Lung (tissue), 17 donors: ENCODE measurements at places on chromosomes 2 and 18.

- DNase-seq, result no peak
These were observed 382.7 kb upstream of the KLHL29 start for GRCh38 chr2:23002234-23002633.

DNA sequence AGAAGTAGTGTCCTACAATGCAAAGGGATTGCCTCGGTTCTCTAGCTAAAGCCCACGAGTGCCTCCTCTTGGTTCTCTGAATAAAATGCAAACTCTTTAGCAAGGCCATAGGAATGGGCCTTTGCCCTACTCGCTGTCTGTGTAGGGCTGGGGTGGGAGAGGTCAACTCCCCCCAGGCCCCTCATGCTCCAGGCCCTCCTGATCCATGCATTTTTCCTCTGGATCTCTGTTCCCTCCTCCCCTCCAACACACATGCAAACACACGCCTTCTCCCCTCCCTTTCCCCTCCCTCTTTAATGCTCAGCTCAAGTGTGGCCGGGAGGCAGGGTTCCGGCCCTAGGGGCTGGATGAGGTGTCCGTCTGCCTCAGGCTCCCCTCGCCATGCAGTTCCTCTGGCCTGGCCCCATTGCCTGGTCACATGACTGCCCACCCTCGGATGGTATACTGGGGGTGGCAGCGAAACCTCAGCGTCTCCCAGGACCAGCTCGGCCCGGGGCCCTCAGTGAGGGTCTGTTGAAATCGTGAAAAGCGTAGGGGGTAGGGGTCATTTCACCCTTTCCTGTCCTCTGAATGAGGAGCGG is 14.9 kb upstream of the KLF11 start:
- DNase-seq, result peak; percentile 39

- no peak for DNase-seq
These were observed 382.5 kb downstream of the CBLN2 start for GRCh38 chr18:72161691-72162090.

- no peak for DNase-seq
These were observed 98.6 kb upstream of the EPB41L5 start for GRCh38 chr2:119914266-119914665.

GRCh38 chr2:85433511-85434089 is 15.1 kb downstream of the SH2D6 start:
- peak; percentile 94 for DNase-seq

DNA sequence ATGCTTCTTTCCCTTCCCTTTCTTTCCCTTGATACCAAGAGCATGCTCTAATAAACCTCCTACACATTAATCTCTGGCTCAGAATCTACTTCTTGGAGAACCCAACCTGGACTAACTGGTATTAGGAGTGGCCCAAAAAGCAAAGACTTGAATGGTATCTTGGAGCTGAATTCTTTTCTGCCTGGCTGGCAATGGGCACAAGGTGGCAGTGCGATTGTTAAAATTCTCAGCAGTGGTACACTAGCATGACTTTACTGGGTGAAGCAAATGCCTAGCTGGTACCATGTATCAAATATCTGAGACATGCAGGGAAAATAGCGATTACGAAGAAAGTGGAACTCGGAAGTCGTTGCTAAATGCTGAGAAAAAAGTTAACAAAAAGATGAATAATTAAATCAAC is 376.1 kb downstream of the XIRP2 start:
- DNase-seq, result peak; percentile 17

- DNase-seq, result no peak
These were observed 172.0 kb upstream of the GALNT5 start for GRCh38 chr2:157085522-157085921.

GRCh38 chr2:223041527-223042109 is 10.4 kb upstream of the KCNE4 start:
- peak; percentile 76 for DNase-seq

- DNase-seq, result no peak
These were observed 66.1 kb downstream of the DDX1 start for GRCh38 chr2:15657759-15658158.

DNA sequence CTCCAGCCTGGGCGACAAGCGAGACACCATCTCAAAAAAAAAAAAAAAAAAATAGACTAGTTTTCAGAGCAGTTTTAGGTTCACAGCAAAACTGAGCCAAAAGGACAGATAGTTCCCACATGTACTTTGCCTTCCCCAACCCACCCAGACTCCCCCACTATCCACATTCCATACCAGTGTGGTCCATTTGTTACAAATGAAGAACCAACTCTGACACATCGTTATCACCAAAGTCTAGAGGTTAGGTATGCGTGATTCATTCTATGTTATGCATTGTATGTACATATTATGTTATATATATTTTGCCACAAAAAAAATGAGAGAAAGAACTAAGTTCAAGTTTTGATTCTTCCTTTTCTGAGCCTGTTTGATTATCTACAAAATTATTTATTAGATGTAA is 3.5 kb downstream of the DUSP11 start:
- DNase-seq, result no peak

- DNase-seq, result no peak
These were observed 29.6 kb downstream of the TCF7L1 start for GRCh38 chr2:85162746-85163301.

- no peak for DNase-seq
These were observed 242.8 kb upstream of the RBMS1 start for GRCh38 chr2:160736148-160737028.

DNA sequence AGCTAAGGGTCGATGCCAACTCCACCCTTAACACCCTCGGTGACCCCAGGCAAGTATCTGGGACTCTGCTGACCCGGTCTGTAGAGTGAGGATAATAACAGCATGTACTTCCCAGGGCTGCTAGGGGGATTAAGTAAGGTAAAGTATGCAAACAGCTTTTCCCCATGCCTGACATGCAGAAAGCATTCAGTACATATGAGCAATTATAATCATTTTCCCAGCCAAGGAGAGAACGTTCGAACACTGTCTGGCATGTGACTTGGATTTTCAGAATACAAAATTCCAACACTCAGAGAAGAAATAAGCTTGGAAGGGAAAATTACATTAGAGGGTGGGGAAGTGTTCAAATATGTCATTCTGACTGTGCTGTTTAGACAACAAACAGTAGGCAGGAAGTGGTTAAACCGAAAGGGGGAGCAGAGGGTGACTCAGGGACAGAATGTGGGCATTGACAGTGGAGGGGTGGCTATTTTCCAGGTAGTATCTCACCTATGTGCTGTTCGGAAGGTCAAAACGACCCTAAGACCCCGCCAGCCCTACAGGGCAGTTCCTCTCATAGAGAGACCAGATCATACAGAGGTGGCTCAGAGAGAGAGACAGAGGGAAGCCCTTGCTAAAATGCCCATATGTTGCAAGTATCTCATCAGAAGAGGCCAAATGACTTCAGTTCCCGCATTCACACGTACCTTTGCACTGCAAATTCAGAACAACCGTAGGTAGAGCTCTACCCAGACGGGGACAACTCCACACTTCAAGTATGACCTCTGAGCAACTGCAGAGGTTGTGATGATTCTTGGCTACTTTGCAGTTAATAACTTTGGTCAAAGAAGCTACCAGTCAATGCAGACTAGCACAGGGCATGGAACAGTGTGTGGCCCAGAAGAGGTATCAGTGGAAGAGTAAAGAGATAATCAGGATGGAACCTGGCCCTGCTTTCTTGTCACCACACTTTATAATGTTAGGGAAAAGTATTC is 14.8 kb downstream of the ASPRV1 start:
- no peak for DNase-seq

GRCh38 chr2:63865159-63865799 is 23.6 kb downstream of the UGP2 start:
- no peak for DNase-seq

- DNase-seq, result no peak
These were observed 569.7 kb downstream of the RIT2 start for GRCh38 chr18:42545825-42546224.

- no peak for DNase-seq
These were observed 1.4 kb downstream of the GFPT1 start for GRCh38 chr2:69385443-69386151.

GRCh38 chr2:10887476-10887875 is 24.3 kb upstream of the KCNF1 start:
- no peak for DNase-seq

- peak; percentile 12 for DNase-seq
These were observed 123.6 kb downstream of the MTX2 start for GRCh38 chr2:176392744-176393414.

DNA sequence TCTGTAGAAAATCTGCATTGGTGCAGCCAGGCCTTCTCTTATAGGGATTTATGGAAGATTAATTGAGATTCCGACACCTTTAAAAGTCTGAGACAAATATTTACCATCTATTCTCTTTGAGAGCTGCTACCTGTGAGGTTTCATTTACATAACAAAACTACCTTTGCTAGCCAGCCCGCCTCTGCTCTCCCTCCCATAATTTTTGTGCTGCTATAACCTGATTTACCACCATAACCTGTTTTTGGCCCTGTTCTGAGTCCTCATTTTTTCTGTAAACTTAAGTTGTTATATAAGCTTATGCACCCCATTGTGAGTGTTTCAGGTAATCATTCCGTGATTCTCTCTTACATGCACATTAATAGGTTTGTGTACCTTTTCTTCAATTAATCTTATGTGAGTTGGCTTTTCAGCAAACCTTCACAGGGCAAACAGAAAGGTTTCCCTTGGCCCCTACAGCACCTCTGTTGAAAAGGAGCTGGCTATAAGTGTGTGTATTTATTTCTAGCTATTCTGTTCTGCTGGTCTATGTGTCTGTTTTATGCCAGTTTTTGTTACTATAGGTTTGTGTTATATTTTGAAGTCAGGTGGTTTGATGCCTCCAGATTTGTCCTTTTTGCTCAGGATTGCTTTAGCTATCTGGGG is 114.9 kb upstream of the XIRP2 start:
- peak; percentile 17 for DNase-seq

DNA sequence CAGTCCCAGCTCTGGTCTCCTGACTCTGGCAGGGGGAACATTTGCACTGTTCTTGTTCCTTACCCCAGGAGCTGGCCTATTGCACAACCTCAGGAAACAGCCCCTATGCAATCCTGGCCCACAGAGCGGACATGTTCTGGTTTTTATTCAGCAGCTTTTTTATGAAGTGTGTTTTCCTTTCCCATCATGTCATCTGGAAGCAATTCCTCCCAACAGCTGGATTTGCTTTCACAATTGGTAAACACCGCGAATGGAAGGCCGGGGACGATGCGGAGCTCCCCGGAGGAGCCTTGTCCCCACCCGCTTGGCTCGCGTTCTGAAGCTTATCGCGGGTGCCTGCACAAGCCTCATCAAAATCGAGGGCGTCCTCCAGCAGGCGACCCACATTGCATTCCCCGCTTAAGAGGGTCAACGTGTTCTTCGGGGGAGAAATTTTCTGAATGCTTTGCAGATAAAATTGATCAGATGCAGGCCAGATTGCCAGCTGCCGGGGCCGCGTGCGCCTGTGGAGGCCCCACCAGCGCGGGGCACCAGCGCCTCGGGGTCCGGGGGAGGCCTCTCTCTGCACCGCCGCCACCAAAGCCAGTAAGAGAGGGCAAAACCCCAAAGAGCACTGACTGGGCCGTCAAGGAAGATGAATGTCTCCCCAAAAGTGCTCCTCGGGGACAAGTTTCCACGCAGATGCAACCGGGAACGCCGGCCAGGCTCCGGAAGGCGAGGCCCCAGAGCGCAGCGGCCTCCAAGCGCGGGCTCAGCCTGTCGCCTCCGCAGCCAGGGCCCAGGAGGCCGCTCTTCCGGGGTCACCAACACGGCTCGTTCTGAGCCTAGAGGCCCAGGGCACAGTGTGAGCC is 60.3 kb upstream of the SP3 start:
- peak; percentile 100 for DNase-seq

- no peak for DNase-seq
These were observed 422.8 kb downstream of the SETBP1 start for GRCh38 chr18:45103319-45104048.

DNA sequence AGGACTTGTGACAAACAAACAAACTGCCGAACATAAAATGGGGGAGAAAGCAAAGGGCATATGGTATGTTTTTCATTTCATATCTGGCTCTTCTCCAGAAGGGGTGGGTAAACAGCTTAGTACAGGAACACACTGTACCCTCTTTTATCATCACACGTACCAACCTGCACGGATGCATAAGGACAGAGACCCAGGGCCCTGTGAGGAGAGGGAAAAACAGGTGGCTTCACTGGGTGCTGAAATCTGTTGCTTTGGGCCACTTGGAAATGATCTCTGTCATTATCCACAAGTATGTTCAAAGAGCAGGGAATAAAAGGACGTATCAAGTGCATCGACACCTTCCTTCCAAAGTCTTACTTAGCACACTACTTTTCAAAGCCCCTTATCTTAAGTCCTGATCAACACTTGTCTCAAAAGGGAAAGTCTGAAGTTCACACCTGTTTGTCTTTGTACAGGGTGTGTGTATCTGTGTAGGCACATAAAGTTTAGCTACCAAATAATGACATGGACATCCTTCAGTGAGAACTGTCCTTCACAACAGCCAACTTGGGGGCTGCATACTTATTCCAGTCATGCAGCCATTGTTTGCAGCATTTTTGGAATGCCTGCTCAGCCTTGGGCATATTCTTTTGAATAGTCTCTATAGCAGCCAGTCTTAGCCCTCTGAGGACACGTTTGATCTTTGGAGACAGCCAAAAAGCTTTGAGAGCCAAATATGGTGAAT is 60.6 kb downstream of the IRS1 start:
- DNase-seq, result no peak

GRCh38 chr2:101617188-101617587 is 80.3 kb upstream of the MAP4K4 start:
- DNase-seq, result no peak

DNA sequence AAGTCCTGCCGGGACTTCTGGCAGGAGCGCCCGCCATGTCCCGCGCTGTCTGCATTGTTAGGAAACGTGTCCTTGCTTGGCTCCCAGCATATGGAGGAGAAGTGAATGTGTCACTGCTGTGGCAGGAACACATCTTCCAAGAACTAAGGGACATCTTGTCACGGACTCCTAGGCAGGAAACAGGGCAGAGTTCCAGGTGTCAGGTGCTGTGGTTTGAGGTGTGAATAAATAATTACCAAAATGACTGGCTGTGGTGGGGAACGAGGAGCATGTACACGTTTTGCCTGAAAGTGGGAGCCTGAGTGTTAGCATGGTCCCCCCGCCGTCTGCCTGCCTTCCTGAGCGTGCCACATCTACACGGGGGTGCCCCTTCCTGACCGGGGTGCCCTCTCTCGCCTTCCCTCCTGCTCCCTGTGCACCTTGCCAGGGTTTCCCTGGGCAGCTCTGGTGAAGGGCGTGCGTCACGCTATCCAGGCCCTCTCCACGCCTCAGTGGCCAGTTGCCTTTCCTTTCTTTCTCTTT is 237.5 kb downstream of the LDLRAD4 start:
- no peak for DNase-seq

- no peak for DNase-seq
These were observed 2.5 kb upstream of the CDH7 start for GRCh38 chr18:65748321-65748720.
